NCI-H187 treated with DMSO at 0.1 percent for 48 hours (cell line): ENCODE measurements at places on chromosomes 6 and 20.

GRCh38 chr6:38603966-38604365, 35.8 kb downstream of the BTBD9 start:
- DNase-seq: no peak

DNA sequence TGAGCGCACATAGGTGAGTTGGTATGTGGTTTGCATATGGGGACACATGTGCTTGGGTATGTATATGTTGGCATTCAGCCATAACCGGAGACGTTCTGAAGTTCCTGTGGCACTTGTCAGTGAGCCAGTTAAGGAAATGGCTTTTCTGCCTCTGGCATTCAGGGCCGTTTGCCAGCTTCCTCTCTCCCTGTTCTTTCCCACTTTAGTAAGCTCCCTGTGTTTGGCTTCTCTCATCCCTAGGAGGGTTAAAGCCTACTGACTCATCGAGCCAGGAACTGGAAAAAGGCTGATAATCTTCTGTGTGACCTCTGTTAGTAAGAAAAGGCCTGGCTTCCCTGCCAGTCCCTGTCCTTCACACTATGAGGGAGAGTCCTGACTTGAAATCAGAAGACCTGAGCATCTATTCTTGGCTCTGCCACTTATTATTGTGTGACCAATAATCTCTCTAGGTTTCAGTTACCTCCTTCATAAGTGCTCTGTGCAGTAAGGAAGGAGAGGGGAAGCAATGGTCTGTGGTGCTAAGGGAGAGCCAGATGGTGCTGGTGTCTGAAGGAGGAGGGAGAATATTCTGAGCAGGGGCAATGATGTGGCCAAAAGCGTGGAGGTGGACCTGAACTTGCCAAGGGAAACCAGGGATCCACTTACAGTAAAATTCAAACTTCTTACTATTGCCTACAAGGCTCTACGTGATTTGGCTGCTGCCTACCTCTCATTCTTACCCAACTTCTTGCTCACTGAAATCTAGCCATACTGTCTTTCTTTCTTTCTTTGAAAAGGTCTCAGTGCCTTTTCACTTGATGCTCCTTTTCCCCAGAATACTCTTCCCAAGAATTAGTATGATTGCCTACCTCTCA, 31.4 kb downstream of the ACSS2 start:
- no peak for DNase-seq

DNA sequence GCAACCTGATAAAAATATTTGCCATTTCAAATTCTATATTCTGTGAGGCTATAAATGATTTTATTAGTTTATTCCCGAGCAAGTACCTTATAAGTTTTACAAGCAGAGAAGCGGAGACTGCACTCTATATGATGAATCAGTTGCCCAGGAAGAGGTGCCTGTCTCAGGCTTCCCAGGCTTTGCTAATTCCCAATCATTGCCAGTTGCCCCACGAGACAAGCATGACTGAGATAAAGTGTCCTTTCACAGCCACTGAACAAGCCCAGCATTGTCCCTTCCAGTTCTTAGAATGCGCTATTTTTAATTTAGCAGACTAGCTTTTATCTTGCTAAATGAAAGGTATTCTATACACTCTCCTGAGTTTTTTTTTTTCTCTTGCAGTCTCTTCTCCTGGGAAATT, 260.7 kb downstream of the ALDH8A1 start:
- no peak for DNase-seq

GRCh38 chr6:118893064-118893806, 717 bp upstream of the ASF1A start:
- peak; percentile 65 for DNase-seq

- no peak for DNase-seq
Measured at GRCh38 chr6:111987295-111987694, 66.6 kb upstream of the CCN6 start.

DNA sequence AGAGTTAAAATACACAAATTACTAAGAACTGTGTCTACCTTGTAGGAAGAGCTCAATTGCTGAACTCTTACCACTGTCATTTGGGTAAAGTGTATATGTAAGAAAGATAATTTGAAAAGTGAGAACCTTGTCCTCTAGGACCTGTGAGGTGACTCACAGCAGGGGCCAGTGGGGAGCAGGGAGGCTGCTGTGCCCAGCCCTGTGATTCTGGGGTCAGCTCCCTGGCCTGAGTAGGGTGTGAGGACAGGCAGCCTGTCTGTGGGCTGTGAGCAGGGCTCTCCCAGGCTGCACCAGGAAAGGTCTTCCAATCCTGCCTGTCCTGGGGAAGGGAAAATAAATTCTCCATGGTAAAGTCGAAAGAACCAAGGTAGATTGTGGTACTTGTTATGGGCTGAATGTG, 27.3 kb upstream of the SIRPG start:
- DNase-seq: no peak

- DNase-seq: no peak
Measured at GRCh38 chr20:38238829-38239228, 21.7 kb downstream of the KIAA1755 start.
